Islet precursor cell (in vitro differentiated cells): ENCODE measurements at places on chromosomes 2 and 18.
A peak's percentile ranks its signal among the peaks of the same experiment; 100 is the strongest.

DNA sequence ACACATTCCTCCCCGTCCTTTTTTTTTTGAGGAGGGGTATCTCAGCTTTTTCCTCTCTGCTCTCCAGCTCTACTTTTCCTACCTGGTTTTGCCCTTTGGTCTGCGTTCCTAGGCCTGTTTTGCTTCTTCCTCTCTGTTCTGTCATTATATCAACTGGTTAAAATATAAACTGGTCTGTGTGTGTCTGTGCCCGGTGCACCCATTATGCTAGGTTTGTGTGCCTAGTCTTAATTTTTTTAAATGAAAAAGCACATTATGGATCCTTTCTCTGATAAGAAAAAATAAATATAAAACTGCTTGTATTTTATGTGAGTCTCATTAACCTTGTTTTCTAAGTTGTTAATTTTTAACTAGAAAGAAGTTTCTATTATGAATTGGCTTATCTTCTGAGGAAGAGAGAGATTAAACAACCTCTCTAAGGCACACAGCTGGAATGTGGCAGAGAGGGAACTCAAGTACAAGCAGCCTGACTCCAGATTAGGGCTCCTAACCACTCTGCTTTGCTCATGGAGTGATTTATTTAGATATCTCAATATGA is 17.4 kb downstream of the SLC38A11 start:
- no peak for DNase-seq

DNA sequence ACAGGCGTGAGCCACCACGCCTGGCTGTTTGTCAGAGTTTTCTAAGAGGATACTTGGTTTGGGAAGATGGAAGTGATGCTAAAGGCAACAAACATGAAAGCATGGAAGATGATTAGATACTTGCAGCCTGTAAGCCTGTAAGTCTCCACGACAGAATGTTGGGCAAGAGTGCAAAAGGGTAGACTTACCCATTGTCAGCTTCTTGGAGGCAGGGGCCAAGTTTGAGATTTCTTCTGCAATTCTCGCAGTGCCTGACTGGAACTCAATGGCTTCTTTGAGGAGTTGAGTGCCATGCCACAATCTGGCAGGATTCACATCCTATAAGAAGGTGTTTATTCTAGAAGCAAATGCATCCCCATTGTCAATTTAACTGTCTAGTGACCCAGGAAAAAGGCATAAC is 70.1 kb upstream of the EFEMP1 start:
- DNase-seq, result no peak

- no peak for DNase-seq
Observed at GRCh38 chr18:45670281-45670962, 53.6 kb upstream of the SLC14A1 start.

- no peak for DNase-seq
Observed at GRCh38 chr18:78769502-78770105, 210.0 kb upstream of the SALL3 start.

DNA sequence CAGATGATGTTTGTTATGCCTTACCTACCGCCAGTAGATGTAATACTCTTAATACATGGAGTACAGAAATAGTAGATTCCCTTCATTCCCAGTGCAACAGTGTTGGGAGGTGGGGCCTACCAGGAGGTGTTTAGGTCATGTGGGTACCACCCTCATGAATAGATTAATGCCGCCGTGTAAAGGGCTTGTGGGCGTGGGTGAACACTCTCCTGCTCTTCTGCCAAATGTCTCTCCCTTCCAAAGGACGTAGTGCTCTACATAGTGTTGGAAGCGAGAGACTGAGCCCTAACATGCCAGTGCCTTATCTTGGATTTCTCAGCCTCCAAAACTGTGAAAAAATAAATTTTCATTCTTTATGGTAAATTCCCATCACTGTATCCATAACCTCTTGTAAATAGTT is 30.1 kb downstream of the PLEKHA3 start:
- no peak for DNase-seq

DNA sequence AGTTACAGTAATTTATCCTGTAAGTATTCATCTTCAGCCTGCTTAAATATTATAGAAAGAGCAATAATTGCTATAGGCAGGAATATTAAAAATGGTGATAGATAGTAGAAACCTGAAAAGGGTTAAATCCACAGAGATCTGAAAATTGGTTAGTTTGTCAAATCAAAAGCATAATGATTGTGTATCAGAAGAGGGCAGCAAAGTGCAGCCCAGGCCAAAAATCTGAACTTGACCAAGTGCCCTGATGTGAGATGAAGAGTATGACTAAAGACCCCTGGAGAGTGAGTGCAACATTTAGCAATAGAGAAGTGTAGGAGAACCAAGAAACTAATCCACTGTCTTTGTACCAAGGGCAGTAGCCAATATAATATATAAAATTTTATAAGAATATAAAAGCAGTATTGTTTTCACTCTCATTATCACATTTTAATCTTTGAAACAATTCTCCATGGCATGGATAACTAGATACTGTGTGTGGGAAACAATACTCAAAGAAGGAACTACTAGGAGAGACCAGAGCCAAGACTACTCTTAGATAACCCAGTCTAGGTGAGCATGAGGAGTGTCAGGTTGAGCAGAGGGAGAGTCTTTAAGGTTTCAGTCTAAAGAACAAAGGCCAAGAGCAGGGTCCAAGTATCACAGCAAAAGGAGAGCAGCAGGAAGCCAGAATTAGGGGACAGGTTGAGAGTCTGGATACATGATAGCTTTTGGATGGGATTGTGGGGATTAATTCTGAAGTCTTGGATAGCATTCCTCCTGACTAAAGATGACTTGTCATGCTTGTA is 148.7 kb downstream of the CALCRL start:
- DNase-seq, result no peak

DNA sequence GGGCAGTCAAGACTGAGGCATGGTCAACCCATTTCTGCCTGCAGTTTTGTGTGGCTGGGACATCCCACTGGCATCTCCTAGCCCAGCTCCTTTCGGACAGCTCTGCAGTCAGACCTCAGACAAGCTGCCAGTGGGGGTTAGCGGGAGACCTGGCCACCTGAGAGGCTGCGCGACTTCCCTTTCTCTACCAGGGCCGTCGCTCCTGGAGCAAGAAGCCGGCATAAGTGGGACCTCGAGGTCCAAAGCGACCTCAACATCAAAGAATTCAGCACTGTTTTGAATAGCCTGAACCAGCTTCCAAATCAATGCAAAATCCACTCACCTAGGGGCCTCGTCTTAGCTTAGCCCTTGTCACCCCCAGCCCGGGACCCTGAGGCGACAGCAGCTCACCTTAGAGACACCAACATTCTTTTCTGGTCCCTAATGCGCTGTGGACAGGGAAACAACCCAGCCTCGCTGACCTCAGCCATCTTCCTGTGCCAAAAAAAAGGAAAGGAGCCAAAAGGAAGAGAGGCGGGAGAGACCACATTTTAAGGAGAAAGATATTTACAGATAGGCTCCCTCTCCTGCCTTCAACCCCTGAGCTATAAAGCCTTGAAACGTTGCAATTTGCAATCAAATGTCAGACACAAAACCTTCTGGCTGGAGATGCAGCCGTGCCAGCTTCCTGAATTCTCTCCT is 81.2 kb downstream of the GFPT1 start:
- DNase-seq, result no peak

- DNase-seq, result no peak
Observed at GRCh38 chr18:8984131-8984721, 118.3 kb upstream of the NDUFV2 start.

DNA sequence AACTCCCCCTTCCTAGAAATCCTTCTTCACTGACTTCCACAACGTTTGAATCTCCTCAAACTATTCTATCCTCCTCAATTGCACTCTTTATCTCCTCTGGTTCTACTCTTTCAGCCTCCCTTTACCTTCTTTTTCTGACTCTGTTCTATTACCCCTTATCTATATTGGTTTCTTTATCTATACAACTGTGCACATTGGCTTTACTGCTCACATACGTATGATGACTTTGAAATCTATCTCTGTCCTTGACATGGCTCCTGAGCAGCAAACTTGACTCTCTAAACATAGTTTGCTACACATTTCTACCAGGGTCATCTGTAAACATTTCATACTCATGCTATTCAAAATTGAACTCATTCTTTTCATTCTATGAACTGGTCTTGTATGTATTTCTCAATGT is 601.0 kb upstream of the LINC00305 start:
- DNase-seq, result no peak

DNA sequence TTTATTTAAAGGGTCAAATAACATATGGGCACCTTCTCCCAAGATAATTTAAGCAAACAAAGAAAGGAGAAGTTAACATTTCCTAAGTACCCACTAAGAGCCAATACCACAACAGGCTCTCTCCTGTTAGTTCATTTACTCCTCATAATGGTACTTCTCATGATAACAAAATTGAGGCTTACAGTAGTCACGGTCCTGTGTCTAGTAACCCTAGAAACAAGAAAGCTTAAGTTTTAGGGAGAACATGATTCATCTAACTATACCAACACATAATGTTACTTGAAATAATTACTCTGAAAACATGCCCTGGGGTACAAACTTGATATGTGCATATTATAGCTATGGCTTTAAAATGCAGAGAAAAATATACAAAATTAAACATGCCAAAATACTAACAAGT is 19.8 kb downstream of the IWS1 start:
- no peak for DNase-seq

- DNase-seq, result no peak
Observed at GRCh38 chr2:138444411-138444810, 57.2 kb upstream of the SPOPL start.

DNA sequence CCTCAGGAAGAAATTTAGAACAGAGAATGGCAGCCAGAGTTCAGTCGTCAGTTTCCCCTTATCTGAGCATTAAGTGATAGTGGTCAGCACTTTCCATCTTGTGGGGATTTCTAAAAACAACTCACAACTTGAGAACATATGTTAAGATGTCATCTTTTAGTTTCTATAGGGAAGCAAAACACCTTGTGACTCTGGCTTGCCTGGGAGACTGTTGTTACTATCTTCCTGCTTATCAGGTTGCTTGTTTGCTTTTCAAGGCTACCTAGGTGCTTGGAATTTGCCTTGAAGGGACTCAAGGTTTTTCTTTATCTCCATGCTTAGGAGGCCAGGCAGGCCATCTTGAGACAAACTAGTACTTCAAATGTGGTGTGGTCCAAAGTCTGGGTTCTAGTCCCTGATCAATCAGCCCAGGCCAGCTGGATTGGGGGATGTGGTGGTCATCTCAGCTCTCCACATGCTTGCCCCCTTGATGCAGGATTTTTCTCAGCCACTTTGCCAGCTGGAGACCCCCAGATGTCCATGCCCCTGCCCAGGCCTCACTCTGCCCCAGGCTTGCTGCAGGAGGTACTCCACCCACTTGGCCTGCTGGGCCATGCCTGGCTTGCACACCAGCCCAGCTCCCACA is 125.9 kb downstream of the LYPD1 start:
- peak; percentile 58 for DNase-seq

- DNase-seq, result no peak
Observed at GRCh38 chr2:215422676-215423075, 13.2 kb downstream of the FN1 start.

DNA sequence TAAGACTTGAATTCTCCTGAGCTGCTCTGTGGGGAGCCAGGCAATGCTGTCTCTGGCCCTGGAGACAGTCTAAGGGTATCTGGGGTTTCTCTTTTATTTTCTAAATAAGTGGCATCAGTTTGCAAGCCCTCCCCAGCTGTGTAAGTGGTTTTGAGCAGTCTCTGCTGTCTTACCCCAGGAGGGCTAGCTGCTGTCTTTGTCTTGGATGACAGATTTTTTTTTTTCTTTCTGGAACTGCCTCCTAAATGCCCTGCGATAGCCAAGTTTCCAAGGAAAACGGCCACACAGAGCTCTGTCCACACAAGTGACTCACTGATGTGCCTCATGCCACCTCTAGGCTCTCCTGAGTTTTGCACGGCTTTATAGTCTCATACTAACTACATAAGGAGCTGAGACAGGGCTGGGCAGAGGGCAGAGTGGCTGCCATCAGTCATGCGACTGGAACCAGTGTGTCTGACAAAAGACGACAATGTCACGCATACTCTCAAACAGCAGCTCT is 37.2 kb upstream of the THOC1 start:
- no peak for DNase-seq

DNA sequence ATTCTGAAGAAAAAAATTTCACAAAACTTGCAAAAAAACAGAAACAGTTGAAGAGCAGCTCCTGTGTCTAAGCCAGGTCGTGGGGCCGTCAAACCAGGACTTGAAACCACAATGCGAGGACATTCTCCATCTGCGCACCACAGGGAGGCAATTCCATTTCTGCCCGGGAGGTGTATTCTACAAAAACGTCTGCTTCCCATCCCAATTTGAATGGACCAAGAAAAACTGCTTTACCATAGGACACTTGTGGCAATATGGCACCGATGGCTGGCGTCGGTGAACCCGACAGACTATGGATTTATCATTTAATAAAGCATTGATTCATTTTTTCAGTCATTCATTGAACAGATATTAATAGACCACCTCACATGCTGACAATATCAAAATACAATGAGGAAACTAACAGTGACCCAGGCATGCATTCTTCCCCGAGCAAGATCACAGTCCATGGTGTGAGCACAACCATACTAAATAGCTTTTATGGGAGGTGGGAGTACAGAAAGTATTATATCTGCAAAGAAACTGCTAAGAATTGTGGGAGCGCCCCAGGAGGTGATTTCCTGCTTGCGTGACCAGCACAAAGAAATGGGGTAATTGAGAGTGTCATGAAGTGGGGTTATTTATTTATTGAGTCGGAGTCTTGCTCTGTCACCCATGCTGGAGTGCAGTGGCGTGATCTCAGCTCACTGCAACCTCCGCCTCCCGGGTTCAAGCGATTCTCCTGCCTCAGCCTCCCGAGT is 10.5 kb upstream of the ZAP70 start:
- DNase-seq, result no peak

DNA sequence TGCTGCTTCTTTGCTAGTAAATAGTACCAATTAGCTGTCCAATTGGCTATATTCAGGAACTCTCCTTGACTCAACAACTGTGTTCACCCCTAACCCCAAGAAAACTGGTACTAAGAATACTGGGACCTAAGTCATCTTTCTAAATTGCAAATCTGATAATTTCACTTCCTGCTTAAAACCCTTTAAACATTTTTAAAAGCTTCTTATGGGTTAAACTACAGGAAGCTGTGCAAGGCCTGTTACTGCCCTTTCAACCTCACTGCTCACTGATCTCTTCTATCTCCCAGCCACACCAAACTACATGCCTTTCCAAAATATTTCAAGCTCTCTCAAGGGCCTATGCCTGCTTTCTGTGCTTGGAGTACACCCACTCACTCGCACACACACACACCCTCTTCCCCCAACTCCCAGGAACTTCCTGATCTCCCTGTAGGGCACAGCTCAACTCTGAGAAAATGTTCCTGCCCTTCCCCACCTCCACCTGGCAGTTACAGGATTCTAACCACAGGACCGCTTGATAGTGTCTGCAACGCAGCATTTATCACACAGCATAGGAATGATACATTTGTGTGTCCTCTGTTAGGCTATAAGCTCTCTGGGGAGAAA is 6.7 kb downstream of the LMAN1 start:
- no peak for DNase-seq

- DNase-seq, result peak; percentile 70
Observed at GRCh38 chr2:170714381-170715061, 616 bp upstream of the SP5 start.

- no peak for DNase-seq
Observed at GRCh38 chr2:233856184-233856583, 1.8 kb upstream of the HJURP start.

GRCh38 chr2:159050426-159050825 is 82.0 kb downstream of the TANC1 start:
- no peak for DNase-seq

GRCh38 chr18:6054256-6054842 is 159.0 kb upstream of the TMEM200C start:
- DNase-seq, result peak; percentile 89
